Tibial nerve (tissue), 4 donors: ENCODE measurements at places on chromosomes 4 and X.

DNA sequence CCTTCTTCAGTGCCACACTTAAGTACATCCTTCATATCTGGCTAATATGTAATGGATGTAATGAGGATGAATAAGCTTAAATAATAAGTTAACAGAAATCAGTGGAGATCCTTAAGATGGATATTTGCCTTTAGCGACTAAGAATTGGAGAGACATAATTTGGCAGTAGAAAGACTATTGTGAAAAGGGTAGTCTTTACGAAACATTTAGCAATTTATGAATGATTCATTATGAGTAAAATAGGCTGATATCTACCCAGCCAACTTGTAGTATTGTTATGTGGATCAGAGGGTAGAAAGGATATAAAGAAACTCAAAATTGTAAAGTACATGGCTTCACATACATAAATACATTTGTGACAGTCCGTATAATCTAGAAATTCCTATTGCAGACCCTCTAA lies 2371.8 kb downstream of the PCDH7 start:
- no peaks in the 10 kb centered on the region for H3K4me1 ChIP-seq
- H3K4me3 ChIP-seq = no peak overlapping the region
- no peaks in the 10 kb centered on the region for H3K36me3 ChIP-seq
- DNase-seq = no peak
- no peaks in the 10 kb centered on the region for H3K27me3 ChIP-seq

DNA sequence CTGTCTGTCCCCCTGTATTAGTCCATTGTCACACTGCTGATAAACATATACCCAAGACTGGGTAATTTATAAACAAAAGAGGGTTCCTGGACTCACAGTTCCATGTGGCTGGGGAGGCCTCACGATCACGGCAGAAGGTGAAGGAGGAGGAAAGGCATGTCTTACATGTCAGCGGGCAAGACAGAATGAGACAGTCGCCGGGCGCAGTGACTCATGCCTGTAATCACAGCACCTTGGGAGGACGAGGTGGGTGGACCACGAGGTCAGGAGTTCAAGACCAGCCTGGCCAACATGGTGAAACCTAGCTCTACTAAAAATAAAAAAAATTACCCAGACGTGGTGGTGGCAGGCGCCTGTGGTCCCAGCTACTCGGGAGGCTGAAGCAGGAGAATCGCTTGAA lies 24.7 kb downstream of the IL3RA start:
- H3K4me1 ChIP-seq = peaks cover 1% of the 10 kb centered on the region
- no peak overlapping the region for H3K27ac ChIP-seq
- no peaks in the 10 kb centered on the region for H3K27me3 ChIP-seq
- no peak for DNase-seq
- H3K4me3 ChIP-seq = no peak overlapping the region
- H3K36me3 ChIP-seq = peaks cover 3% of the 10 kb centered on the region

DNA sequence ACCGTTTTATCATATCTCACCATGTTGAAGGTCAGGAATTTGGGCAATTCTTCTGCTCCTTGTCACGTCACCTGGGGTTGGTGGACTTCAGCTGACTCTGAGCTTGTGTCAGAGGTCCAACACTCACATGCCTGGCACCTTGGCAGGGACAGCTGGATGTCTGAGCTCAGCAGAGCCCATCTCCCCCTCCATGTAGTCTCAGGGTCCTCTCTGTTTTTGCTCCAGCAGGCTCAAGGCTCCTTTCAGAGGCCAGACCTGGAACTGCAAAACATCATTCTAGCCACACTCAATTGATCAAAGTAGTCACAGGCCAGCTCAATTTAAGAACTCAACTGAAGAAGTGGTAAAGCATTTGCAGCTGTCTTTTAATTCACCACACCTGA lies 45.4 kb downstream of the EDNRA start:
- H3K4me1 ChIP-seq = no peaks in the 10 kb centered on the region
- no peaks in the 10 kb centered on the region for H3K36me3 ChIP-seq
- H3K27ac ChIP-seq = no peak overlapping the region
- no peak for DNase-seq
- H3K27me3 ChIP-seq = no peaks in the 10 kb centered on the region

GRCh38 chrX:135480076-135480475 lies 40.4 kb upstream of the INTS6L start:
- H3K4me3 ChIP-seq = no peak overlapping the region
- no peak overlapping the region for H3K27ac ChIP-seq
- DNase-seq = no peak
- no peaks in the 10 kb centered on the region for H3K27me3 ChIP-seq
- H3K4me1 ChIP-seq = no peaks in the 10 kb centered on the region
- H3K36me3 ChIP-seq = no peaks in the 10 kb centered on the region

DNA sequence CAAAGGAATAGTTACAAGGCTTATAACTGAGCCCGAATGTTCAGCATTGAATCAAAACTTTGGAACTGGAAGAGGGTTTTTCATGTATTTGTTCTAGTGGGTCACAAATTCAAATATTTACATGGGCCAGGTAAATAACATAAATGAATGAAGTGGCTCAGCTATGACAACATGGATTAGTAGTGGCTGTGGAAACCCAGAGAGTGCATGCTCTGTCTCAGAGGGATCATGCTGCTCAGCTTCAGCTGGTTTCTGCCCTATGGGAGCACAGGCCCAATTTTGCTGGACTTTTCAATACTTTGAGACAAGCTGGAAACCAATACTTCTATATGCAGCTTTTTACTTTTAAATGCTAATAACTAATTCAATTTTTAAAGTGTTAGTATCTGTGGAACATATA lies 394.0 kb upstream of the TEX13C start:
- no peaks in the 10 kb centered on the region for H3K4me1 ChIP-seq
- H3K4me3 ChIP-seq = no peak overlapping the region
- no peaks in the 10 kb centered on the region for H3K27me3 ChIP-seq
- no peak for DNase-seq
